ENCODE measurements at places on chromosomes 7 and 10. TPM values are rescaled to one million over a fixed set of nuclear protein-coding genes. Genes with fewer than 3 reads are reported as not detected.

DNA sequence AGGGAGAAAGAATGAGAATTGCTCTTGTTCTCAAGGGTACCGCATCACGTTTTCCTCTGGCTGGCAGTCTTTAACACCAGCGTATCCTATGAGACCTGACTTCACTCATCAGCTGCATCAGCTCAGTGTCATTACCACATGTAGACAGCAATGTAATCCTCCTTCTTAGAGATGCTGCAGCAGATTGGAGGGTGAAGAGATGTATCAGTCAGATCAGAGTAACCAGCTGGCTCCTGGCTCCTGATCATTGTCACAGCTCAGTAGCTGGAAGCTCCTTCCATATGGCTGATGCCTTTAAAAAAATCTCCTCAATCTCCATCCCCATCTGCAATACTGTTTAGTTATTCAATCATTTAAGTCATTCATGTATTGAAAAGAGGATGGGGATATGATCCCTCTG is 39.7 kb upstream of the EPHB6 start:
- no peak for DNase-seq

- DNase-seq: no peak
Measured at GRCh38 chr7:132380059-132380458, 196.2 kb downstream of the PLXNA4 start.

The IGF2BP3 gene
- 0.34 TPM for total RNA-seq

The PRSS37 gene
- total RNA-seq: not detected

All from psoas muscle (tissue), 8 donors.